ENCODE measurements at places on chromosomes 1 and 21.

GRCh38 chr1:159964144-159964543 is 10.1 kb upstream of the SLAMF9 start:
- DNase-seq, result no peak

GRCh38 chr1:39089931-39090521 is 63.9 kb downstream of the NDUFS5 start:
- peak; percentile 61 for DNase-seq

GRCh38 chr1:117570988-117571409 is 34.8 kb upstream of the TENT5C start:
- peak; percentile 55 for DNase-seq

DNA sequence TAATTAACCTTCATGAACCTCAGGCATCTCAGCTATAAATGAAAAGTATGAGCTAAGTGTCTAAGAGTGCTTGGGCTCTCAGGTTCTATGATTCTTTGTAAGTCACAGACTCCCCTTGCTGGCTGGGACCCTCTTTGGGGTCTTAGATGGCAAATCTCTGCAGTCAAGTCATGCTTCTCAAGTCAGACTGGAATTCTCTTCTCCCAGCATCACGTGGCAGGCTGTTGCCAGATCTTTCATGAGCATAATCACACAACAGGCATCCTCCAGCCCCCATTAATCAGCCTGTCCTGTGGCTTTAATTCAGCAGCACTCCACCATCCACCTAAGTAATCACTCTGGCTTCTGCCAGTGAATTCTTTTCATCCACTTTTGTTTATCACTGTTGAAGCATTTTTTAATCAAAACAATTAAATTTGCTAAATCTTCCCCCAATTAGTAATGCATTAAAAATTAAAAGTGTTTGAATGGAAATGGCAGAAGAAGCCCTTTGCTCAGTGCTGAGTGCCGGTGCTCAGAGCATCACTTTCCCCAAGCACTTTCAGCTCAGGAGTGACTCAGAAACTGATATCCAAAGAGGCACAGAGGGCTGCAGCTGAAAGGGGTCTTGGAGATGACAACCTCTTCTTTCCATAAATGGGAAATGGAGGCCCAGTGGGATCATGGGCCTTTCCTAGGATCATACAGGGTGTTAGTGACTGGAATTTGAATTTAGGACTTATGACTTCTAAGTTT is 50.2 kb downstream of the C8A start:
- no peak for DNase-seq

- no peak for DNase-seq
Measured at GRCh38 chr1:107181253-107181969, 40.6 kb downstream of the NTNG1 start.

GRCh38 chr1:172085317-172085716 is 244.0 kb downstream of the DNM3 start:
- DNase-seq, result no peak

- DNase-seq, result peak; percentile 98
Measured at GRCh38 chr1:17125756-17126237, 6.5 kb upstream of the PADI2 start.

DNA sequence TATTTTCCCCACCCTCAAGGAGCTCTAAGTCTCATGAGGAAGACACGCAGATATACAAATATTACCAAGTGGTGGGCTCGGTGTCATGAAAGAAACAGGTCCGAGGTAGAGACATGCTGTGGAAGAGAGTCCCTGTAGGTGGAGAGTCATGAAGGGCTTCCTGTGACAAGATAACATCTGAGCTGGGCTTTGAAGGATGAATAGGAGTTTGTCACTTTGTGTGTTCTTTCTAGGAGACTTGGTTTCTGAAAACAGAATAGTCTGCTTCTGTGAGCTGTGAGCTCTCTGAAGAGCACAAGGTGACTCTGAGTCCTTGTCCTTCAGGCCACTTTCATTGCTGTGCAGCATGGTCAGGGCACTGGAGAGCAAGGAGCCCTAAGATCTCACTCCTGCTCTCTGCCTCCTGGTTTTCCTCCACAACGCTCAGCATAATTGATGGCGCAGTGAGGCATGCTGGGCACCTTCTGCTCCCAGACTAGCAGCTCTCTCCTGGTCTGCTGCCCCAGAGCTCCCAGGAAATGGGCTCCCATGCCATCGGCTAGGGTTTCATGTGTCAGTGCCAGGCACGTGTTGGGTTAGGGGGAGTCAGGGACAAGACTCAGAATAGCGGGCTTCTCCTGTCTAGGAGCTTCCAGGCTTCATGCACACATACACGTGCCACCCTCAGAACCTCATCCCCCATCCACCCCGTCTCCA is 209.9 kb upstream of the CSF3R start:
- peak; percentile 30 for DNase-seq

GRCh38 chr1:2980849-2981248 is 40.4 kb upstream of the ACTRT2 start:
- no peak for DNase-seq

DNA sequence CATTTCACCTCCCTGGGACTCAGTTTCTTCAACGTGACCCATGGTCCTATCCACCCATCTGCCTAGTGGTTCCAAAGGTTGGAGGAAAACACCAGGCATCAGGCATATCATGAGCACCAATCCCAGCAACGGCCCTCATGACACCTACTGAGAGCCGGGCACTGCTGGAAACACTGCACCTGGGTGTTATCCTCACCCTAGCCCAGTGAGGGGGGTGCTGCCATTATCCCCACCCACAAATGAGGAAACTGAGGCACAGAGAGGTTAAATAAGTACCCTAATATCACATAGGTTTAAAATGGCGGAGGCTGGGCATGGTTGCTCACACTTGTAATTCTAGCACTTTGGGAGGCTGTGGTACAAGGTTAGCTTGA is 206.9 kb downstream of the MATN1 start:
- peak; percentile 12 for DNase-seq

DNA sequence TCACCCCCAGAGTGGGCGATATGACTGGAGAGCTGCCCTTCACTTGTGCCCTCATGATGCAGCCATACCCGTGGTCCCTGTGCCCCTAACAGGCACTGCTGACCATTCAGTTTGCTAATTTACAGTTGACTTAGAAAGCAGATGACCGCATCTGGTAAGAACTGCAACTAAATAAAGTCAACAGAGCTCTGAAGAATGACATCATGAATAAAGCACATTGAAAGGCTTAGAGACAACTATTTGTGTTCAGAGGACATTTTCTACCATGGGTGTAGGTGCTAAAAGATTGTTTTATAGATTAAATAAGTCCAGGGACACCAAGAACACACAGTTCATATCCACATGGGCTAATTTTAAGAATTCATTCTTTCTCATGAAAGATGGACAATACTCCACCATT is 65.5 kb downstream of the LPAR3 start:
- DNase-seq, result no peak

DNA sequence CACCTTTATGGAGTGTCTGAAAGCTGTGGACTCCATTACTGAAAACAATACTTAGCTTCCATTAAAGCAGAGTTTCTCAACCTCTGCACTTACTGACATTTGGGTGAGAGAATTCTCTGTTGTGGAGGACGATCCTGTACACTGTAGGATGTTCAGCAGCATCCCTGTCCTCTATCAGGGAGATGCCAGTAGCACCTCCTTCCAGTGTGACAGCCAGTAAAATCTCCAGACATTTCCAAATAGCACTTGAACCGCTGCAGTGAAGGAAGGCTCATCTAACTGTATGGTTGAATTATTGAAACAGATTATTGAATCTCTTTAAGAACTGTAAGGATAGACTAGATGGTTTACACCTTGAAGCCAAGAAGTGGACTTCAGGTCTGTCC is 3.1 kb downstream of the PRDM2 start:
- DNase-seq, result no peak

- no peak for DNase-seq
Measured at GRCh38 chr1:53160924-53161378, 18.5 kb upstream of the SLC1A7 start.

DNA sequence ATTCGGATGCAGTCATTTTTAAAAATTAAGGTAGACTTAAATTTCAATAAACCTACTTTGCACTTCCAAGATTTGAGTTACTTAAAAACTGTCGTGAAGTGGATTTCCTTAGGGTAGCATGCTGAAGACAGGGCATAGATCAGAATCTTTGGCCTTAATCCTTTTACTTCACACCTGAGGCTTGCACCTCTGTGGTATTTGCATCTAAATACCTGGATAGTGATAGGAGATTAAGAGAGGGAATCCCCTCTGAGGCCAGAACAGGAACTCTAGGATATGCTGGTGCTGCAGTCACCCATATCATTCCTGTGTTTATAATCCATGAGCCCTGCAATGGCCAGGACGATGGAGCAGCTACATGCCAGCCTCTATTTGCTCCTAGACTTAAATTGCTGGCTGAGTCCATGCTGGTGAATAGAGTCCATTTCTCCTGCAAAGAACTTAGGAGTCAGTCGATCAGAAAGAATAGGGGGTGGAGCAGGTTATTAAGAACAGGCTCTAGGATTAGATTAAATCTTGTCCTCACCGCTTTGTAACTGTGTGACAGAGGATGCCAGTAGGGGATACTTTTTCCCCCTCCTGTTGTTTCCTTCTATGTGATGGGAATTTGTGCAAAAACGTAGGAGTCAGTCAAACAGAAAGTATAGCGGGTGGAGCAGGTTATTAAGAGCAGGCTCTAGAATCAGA is 333.6 kb downstream of the DUSP10 start:
- peak; percentile 47 for DNase-seq

DNA sequence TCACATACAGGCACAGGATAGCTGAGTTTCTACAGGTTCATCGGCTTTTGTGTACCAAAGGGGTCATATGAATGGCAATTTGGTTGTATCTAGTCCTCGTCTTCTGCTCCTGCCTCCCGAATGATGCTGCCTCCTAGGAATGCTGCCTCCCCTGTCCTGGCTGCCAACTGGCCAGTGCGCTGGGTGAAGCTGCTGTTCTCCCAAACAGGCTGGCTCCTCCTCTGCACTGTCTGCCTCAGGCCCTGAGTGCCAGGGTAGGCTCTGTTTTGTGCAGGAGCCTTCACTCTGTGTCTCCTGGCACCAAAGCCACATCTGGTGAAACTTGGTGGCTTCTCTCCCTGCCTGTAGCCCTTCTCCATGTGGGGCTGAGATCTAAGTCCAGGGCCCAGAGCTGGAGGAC is 60.3 kb downstream of the RHOU start:
- DNase-seq, result peak; percentile 45

Data from endodermal cell (in vitro differentiated cells).